Prostate gland (tissue), 2 donors: ENCODE measurements at places on chromosomes 2 and 18.
A peak's percentile ranks its signal among the peaks of the same experiment; 100 is the strongest.

DNA sequence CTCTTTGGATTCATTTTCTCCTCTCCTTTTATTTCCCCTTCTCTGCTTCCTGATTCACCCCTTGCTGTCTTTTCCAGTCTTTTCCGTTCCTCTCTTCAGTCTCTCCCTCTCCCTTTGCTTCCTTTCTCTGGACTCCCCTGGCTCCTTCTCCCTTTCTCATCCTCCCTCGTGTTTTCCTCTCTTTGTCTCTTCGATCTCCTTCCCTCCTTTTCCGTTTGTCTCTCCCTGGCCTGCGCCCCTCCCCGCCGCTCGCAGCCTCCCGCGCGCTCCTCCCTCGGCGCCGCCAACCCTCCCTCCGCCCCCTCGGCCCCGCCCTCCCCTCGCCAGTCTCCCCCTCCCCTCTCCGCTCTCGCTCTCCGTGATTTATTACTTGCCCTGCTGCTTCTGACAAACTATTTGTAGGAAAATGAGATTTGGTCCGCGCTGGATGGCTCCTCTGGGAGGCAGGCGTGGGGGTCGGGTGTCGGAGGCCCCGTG, 46.0 kb upstream of the PAX8 start:
- peak; percentile 24 for DNase-seq

GRCh38 chr2:178109813-178110212, 2.4 kb upstream of the RBM45 start:
- no peak for DNase-seq

- no peak for DNase-seq
These were observed 883.2 kb downstream of the SLC4A3 start for GRCh38 chr2:220510668-220511067.

GRCh38 chr18:3830604-3831003, 380.6 kb downstream of the TGIF1 start:
- no peak for DNase-seq

- no peak for DNase-seq
These were observed 117.1 kb downstream of the RNF144A start for GRCh38 chr2:7034303-7034702.

DNA sequence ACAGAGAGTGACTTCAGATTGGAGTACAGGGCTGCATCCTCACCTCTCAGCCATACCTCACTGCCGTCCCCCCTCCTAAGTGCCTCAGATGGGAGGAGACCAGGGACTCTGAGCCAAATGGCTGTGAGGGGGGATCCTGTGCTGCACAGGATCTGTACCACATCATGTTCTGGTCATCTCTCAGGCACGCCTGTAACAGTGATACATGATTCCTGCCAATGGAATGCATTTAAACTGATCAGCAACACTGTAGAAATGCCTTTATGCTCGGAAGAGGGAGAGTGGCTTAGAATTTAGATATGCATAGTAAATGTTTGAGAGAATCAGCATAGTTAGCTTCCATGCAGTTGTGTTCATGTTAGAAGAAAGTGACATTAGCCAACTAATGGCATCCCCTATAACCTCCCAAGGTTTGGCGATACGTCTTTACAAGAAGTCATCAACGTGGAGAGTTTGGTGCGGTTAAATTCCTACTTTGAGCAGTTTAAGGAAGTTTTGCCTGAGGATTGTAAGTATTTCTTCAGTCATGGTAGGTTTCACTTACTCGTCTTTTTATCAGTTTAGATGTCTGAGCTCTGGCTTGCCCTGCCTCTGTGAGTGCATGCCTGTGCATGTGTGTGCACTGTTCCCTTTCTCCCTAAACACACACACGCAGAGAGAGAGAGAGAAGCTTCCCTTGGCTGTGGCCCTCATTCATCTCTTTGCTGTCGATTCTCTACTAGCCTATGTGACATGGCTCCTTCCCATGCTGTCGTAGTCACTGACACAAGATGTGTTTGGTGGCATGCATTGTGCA, 40.0 kb downstream of the COA5 start:
- no peak for DNase-seq

GRCh38 chr2:163062524-163062923, 224.0 kb upstream of the KCNH7 start:
- DNase-seq, result no peak

GRCh38 chr2:219418155-219419011, at the start of gene DES:
TSS of gene DES (plus strand) at chr2:219418377. CDS start at chr2:219418463, 86 bp downstream.
- no peak for DNase-seq

DNA sequence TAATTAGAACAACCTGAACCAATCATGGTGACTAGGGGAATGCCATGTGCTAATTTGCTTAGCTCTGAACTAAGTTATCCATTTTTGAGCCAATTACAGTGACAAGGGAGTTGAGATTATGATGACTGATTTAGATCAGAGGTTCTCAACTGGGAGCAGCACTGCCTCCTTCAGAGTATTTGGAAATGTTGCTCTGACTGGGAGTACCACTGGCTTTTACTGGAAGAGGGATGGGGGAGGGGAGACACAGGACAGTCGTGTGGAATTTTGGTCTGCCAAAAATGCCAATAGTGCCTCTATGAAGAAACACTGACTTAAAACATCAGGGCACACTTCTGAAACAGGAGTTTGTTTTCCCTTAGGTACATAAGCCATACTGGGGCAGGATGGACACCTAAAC, 48.1 kb upstream of the VPS54 start:
- DNase-seq, result no peak

GRCh38 chr2:20541294-20541640, 94.4 kb downstream of the RHOB start:
- no peak for DNase-seq

GRCh38 chr18:77127769-77128671, 4.6 kb downstream of the MBP start:
- DNase-seq, result peak; percentile 87

GRCh38 chr2:137254052-137254451, 488.7 kb downstream of the THSD7B start:
- DNase-seq, result no peak

GRCh38 chr2:201559067-201559710, 84.1 kb downstream of the TMEM237 start:
- no peak for DNase-seq

- DNase-seq, result no peak
These were observed 46.6 kb downstream of the TSPYL6 start for GRCh38 chr2:54209379-54209778.

- DNase-seq, result no peak
These were observed 22.4 kb downstream of the LHCGR start for GRCh38 chr2:48733067-48733503.

DNA sequence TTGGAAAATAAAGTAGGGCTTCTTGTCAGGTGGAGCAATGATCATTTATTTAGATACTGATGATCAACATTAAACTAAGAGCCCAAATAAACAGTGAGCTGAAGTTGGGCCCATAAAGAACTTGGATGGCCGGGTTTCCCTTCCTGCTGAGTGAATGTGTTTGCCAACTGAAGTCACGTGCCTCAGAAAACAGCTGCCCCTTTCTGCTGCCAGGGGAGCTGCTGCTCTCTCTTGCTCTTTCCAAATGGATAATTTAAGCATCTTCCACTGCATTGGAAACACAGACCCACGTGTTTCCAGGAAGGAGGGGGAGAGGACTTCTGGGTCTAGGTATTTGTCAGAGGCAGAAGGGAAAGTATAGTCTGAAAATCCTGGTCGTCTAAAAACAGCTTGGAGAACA, 22.9 kb upstream of the NCKAP5 start:
- peak; percentile 75 for DNase-seq
